ENCODE measurements at places on chromosomes 6 and 20.

- DNase-seq: peak; percentile 78
Measured at GRCh38 chr6:154962753-154963152, 32.4 kb upstream of the TIAM2 start.

GRCh38 chr6:53922539-53922981, 127.8 kb downstream of the LRRC1 start:
- DNase-seq: no peak

- DNase-seq: peak; percentile 63
Measured at GRCh38 chr20:47792021-47792618, 6.8 kb upstream of the SULF2 start.

- no peak for DNase-seq
Measured at GRCh38 chr6:39753725-39754045, 28.5 kb upstream of the KIF6 start.

Data from hepatic stellate cell (primary cell).